ENCODE measurements at places on chromosomes 5 and 9.

- no peak for DNase-seq
These were observed 45.5 kb downstream of the ECPAS start for GRCh38 chr9:111438541-111439235.

GRCh38 chr5:8770431-8770830 lies 775.4 kb downstream of the SEMA5A start:
- no peak for DNase-seq

- DNase-seq: no peak
These were observed 120.2 kb downstream of the RGS3 start for GRCh38 chr9:113583511-113584427.

- DNase-seq: no peak
These were observed 284.8 kb downstream of the ADGRV1 start for GRCh38 chr5:90843443-90843842.

GRCh38 chr5:180271221-180271620 lies 20.7 kb downstream of the MAPK9 start:
- DNase-seq: no peak

DNA sequence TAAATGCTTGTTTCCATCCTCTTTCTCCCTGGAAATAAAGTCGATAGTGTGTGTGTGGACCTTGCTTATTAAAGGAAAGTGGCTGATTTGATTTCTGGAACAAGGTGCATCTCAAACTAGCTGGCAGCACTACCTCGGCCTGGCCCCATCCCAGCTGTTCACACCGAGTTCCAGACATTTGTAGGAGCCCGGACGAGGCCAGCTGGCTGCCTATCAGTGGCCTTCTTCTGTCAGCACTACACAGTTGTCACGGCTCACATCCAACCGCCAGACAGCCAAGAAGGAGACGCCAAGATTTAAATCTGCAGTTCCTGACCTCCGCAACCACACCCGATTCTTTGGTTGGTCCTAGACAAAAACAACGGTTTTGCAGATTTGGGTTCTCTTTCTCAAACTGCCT lies 63.6 kb downstream of the PALM2AKAP2 start:
- no peak for DNase-seq

DNA sequence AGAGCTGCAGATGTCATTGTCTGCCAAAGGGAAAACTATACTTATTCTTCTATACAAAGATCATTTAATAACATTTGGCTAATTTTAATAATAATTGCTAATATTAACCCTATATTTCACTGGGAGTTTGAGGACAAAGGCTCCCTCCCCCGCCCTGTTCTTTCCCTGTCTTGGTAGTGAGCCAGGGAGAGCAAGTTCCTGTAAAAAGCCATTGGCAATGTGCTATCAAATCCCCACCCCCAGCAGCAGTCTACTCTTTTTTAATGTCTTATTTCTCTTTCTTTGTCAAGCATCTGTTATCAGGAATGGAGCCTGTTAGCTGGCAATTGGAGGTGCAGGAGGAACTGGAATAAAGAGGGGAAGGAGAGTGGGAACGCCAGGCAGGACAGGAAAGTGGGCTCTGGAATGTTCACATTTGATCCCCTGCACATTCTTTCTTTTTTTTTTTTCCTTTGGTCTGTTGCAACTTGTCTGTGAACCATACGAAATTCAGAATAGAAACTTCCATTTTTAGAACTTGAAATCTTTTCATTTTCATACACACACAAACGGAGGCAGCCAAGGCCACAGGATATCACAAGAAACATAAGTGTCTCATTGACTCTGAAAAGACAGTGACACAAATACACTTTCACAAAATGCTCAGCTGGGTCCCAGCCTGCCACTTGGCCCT lies 664.8 kb upstream of the ZNF608 start:
- DNase-seq: peak; percentile 68

DNA sequence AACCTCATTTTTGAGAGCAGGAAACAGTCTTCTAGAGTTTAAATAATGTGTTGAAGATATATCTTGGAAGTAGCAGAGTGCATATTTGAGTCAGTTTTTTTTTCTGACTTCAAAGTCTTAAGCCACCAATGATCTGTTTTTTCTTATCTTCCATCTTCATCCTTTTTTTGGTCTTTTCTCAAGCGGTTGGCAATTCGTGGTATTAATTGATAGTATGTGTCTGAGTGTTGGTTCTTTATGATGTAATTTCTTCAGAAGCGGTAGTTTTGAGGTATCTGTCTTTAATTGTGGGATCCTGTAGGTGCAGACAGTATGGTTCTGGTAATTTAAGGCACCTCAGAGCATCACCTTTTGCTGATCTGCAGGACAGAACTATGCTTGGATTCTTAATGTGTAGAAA lies 3.9 kb downstream of the CSNK1G3 start:
- DNase-seq: no peak

GRCh38 chr5:133861161-133861737 lies 107.2 kb downstream of the C5orf15 start:
- DNase-seq: no peak

- no peak for DNase-seq
These were observed 297.1 kb upstream of the CD180 start for GRCh38 chr5:67493676-67494075.

DNA sequence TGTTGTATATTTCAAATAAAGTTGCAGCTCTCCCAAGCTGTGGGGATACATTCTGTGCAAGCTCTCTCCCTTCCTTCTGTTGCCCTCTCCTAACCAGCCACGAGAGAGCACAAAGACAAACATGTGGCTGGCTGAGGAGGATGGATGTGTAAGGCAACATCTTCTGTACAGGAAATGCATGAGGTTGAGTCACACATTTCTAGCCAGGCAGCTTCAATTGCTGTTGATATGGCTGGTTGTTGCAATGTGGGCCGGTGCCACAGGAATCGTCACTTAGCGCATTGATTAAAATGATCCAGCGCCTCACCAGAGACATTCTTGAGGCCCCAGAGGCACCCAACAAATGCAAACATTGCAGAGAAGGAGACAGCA lies 207.1 kb downstream of the ICE1 start:
- no peak for DNase-seq

- no peak for DNase-seq
These were observed 53.9 kb downstream of the PAM start for GRCh38 chr5:102809033-102809432.

DNA sequence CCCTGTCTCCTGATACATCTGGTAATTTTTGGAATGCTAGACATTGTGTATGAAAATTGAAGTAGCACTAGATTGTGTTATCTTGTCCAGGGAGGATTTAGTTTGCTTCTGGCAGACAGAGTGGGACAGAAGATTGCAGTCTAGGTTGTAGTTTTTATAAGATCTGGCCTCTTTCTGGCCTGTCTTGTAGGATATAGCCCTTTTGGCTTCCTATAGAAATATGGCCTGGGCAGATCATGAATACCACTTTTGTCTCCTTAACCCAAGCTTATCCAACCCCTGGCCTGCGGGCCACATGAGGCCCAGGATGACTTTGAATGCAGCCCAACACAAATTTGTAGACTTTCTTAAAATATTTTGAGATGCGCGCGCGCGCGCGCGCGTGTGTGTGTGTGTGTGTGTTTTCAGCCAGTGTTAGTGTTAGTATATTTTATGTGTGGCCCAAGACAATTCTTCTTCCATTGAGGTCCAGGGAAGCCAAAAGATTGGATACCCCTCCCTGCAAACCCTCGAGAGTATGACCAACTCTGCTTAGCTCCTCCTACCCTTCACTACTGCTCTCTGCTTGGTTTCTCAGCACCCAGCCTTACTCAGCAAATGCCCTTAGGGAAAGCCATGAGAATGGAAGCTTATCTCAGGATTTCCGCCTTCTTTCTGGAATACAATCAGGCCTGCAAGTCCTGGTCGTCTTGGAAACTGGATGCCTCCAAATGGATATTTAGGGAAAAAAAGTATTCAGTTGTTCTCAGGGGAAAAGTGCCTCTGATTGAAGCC lies 26.5 kb downstream of the ANKRD33B start:
- no peak for DNase-seq

DNA sequence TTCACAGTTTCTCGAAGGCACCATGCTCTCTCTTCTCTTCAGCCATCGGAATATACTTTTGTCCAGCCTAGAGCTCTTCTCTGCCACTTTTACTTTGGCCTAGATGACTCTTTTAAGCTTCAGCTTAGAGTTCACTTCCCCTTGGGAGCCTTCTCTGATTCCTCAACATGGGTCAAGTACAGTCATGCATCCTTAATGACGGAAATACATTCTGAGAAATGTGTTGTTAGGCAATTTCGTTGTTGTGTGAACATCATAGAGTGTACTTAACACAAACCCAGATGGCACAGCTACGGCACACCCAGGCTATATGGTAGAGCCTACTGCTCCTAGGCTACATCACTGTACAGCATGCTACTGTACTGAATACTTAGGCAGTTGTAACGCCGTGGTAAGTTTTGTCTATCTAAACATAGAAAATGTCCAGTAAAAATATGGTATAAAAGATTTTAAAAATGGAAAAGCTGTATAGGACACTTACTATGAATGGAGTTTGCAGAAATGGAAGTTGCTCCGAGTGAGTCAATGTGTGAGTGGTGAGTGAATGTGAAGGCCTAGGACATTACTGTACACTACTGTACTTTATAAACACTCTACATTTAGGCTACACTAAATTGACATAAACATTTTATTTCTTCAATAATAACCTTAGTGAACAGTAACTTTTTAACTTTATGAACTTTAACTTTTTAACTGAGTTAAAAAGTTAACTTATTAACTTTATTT lies 15.1 kb upstream of the TNFSF15 start:
- DNase-seq: no peak

GRCh38 chr9:133919253-133920115 lies 72.6 kb downstream of the VAV2 start:
- DNase-seq: no peak

GRCh38 chr9:124458441-124458840 lies 8.2 kb downstream of the ADGRD2 start:
- no peak for DNase-seq

GRCh38 chr9:136216541-136217244 lies 11.8 kb upstream of the LHX3 start:
- no peak for DNase-seq

Measured in GM12864 (cell line).